Activated B cell treated with CpG ODN at 0.5 μM for 24 hours (primary cell): ENCODE measurements at places on chromosomes 12 and 14. TPM values are rescaled to one million over a fixed set of nuclear protein-coding genes. Genes with fewer than 3 reads are reported as not detected.

RDH12 gene
- not detected in 2 replicates for total RNA-seq

C1QL4 gene
- total RNA-seq = not detected in 2 replicates

DNA sequence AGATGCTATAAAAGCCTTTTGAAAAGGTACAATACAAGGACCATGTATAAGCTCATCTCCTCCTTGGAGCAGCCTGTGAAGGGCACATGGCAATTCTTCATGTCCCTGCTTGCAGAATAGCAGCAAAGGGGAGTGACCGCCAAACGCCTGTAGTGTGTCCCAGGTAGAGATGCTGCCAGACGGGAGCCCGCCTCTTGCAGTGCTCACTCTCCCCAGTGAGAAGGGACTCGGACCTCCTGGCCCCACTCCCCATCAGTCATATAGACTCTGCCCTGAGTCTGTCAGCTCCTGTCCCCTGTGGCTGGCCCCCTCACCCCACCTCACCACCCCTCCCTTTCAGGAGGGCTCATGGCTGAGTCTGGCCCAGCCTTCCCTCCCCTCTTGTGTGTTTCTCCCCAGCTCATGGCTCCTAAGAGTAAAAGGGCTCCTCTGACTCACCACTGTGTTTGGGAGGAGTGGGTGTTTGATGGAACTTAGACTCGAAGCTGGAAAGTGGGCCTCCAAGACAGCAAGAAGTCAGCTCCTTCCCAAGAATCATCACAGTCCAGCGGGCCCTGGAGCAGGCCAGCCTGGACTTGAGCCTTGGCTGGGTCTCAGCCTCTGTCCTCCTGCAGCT is 40.9 kb downstream of the DEGS2 start:
- DNase-seq = no peak

- no peak for DNase-seq
Observed at GRCh38 chr12:55610598-55610997, 26.1 kb upstream of the OR10P1 start.

DNA sequence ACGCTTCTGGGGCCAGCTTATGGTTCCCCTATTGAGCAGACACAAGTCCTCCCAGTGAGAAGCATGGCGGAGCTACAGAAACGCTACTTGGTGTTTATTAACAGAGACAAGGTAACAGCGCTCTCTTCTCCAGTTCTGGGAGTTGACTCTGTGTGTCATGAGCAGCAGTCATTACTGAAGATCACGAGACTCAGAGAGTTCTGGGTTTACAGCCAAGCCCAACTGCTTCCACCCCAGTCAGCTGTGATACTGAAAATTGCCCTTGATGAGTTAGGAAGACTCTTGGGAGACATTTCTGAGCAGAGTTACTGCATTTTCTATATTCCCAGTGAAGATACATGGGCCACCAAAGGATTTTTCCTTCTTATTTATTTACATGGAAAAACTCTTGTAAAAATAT is 48.6 kb downstream of the CFAP251 start:
- no peak for DNase-seq

- no peak for DNase-seq
Observed at GRCh38 chr12:4064008-4064407, 190.8 kb upstream of the PARP11 start.

- no peak for DNase-seq
Observed at GRCh38 chr12:54163147-54163546, 25.6 kb downstream of the SMUG1 start.

DNA sequence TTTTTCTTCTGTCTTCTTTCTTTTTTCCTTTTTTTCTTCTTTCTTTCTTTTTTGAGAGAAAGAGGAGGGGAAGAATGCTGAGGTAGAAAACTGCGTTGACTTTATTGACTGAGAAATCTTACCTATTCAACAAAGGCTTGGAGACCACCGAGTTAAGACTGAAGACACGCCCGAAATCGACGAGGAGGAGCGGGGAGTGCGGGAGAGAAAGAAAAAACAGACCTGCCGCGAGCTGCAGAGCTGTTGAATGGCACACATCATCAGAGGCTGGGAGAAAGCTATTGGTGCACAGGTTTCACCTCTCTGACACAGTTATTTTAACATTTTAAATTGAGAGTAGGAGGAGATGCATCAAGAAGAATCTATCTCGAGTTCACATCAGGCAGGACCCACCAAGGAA is 5.1 kb downstream of the ASCL1 start:
- DNase-seq = no peak

DNA sequence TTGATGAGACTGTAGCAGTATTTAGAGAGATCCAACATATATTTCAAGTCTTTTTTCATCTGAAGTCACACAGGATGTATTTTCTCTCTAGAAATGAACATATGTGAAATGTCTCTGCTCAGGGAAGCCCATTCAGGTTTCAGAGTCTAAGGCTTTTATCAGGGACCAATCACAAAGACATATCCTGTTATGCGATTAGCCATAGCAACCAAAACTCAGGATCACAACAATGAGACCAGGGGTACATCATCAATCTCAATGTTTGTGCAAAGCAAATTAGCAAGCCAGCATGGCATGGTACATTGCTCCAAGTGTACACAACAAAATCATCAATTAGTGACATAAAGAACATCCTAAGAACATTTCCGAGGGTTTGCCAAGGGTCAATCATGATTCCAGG is 99.2 kb upstream of the AMN1 start:
- no peak for DNase-seq

GRCh38 chr12:88662093-88662492 is 81.8 kb upstream of the KITLG start:
- no peak for DNase-seq

GRCh38 chr12:7068994-7069346 is 8.5 kb downstream of the C1S start:
- no peak for DNase-seq

- no peak for DNase-seq
Observed at GRCh38 chr12:54019924-54020590, 8.2 kb upstream of the HOXC6 start.

DNA sequence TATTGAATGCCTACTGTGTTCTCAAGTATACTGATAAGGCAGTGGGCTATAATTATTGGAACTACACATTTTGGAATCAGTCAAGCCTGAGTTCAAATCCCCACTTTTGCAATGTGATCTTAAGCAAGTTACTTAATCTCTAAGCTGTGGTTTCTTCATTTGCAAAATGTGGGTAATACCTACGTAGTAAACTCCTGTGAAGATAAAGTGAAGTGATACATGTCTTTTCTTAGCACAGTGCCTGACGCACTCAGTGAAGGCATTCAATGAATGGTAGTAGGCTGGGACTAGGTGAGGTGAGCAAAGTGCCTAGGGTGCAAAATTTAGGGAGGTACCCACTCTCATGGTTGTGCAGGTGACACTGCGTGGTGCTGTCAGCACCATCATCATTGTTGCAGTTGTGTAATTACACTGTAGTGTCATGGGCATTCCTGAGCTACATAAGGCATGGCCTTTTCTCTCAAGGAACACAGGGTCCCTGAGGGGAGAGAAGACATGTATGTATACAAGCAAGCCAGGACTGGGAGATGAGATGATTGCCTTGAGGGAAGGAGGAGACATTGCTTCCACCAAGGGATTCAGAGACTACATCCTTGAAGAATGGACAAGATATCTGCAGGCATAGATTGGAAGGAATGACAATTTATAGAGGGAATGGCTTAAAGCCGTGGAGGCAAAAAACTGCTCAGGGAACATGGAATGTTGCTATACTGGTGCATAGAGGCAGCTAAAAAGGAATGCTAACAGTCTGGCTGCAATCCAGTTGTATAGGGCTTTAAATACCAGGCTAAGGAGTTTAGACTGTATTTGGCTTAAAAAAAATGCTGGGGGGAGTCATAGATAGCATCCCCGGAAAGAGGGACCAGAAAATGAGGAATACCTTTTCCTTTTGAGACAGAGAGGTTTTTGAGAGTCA is 129.2 kb upstream of the ARHGAP5 start:
- no peak for DNase-seq
